ENCODE measurements at places on chromosomes 7 and 10.

DNA sequence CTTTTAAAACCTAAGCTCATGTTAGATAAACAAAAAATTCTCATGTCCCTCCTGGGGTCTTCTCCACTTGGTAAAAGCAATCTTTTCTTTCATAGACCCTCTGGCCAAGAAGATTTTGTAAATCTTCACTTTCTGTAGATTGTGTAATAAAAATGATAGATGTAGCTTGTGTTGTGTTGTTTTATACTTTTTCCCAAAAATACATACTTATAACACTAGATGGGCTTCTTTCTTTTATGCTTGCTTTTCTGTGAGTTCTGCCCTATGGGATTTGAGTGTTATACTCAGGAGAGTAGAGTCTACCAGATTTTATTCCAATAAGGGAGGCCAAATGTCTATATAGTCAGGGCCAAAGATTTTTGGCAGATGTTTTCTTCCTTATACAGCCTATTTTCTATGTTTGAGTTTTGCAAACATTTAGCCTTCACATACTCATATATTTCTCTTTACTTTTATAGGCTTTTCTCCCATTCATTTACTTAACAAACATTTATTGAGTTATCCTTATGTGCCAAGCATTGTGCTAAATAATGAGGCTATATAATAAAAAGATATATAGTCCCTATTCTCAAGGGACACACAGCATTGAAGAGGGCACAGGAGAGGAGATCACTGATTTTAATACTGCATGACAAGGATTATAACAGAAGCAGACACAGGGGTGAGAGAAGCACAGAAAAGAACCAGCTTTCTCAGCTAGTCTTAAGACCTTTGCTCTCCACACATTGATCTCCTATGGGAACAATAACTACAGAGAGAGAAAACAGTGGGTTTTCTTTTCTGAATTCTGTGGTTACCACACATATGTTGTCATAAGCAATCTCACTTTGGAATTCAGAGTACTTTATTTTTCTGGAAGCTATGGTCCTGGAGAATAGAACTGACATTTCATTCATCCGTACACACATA lies 58.0 kb upstream of the PNLIP start:
- DNase-seq, result no peak

GRCh38 chr10:100576282-100576635 lies 40.5 kb downstream of the HIF1AN start:
- no peak for DNase-seq

DNA sequence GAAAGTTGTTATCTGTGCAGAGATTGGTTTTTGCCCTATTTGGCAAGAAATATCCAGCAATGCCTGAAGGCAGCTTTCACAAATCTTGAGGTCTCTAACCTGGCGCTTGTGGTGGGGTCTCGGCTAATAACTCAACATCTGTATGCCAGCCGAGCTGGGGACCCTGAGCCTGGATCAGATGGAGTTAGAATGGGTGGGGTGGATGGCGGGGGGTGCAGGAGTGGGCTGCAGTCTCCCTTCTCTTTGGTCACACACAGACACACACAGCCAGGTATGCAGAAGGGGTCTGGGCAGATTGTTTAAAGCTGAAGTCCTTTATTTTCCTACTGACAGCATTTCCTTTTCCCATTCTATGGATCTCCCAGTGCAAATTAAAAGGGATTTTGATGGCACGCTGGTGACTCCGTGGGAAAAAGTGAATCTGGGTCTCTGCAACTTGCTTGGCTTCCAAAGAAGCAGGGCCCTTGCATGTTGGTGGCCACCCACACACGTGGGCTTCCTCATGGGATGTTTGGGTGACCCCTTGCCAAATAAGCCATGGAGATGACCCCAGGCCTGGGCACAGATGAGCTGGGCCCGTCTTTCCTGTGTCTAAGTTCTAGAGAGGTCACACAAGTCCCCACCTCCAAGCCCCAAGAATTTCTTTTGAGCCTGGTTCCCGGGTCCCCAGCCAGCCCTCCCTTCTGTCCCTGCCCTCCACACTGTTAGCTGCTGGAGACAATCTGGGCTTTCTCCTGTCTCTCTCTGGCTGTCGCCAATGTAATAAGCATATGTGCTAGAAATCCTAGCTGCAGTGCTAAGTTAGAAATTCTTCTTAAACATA lies 39.9 kb upstream of the EMX2 start:
- no peak for DNase-seq

DNA sequence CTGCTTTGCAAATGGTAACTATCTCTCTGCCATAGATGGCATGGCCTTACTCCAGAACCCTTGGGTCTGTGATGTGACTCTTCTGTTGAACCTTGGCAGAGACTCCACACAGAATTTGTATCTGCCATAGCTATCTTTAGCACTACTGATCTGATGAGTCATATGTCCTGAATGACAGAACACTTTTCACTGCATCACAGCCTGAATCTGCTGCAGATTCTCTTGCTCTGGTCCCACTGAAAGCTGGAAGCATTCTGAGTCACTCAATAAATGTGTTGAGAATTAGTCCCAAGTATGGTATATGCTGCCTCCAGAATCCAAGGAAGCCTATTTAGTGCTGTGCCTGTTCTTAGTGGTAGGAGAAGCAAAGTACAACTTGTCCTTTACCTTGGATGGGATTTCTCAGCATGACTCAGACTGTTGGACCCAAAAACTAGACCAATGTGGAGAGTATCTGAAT lies 39.5 kb upstream of the ANKRD1 start:
- no peak for DNase-seq

DNA sequence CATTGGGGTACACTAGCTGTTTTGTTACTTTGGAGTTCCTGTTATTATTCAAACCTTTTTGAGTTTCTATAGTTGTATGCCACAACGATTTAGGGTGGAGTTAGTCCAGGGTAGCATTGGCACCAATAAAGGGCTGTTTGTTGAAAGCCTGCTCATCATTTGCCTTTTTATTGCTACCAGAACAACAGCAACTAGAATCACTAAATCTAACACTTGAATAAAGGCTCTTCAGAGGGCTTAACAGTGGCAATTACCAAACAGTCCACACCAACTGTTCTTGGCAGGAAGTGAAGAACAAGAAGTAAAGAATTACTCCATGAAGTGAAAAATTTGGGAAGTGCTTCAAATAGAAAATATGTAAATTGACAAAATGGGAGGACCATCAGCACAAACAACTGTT lies 621.4 kb downstream of the PHTF2 start:
- no peak for DNase-seq

GRCh38 chr10:124306520-124306919 lies 112.2 kb downstream of the OAT start:
- DNase-seq, result no peak

- no peak for DNase-seq
These were observed 6.9 kb upstream of the RAPGEF5 start for GRCh38 chr7:22363756-22364422.

- DNase-seq, result no peak
These were observed 980 bp downstream of the TMEM26 start for GRCh38 chr10:61452151-61452651.

DNA sequence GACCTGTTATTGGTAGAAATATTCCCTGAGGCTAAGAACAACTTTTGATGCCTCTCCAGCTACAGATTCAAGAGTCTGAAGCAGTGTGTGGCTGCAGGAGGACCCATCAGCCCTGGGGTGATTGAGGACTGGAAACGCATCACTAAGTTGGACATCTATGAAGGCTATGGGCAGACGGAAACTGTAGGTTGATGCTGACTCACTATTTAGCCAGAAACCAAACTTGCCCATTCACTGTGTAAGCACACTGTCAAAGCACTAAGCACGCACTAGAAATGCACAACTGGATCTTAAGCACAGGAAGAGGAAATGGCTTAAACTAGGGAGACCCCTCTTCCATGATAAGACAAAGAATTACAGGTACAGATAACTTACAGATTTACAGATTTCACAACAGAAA lies 20.8 kb downstream of the ACSM6 start:
- DNase-seq, result no peak

- DNase-seq, result no peak
These were observed 288.2 kb upstream of the SEMA3D start for GRCh38 chr7:85475071-85475470.

GRCh38 chr10:64430690-64431323 lies 909.6 kb downstream of the REEP3 start:
- DNase-seq, result no peak

- DNase-seq, result no peak
These were observed 9.3 kb downstream of the RASGEF1A start for GRCh38 chr10:43257347-43258210.

GRCh38 chr10:12730809-12731519 lies 270.5 kb downstream of the CCDC3 start:
- DNase-seq, result no peak

DNA sequence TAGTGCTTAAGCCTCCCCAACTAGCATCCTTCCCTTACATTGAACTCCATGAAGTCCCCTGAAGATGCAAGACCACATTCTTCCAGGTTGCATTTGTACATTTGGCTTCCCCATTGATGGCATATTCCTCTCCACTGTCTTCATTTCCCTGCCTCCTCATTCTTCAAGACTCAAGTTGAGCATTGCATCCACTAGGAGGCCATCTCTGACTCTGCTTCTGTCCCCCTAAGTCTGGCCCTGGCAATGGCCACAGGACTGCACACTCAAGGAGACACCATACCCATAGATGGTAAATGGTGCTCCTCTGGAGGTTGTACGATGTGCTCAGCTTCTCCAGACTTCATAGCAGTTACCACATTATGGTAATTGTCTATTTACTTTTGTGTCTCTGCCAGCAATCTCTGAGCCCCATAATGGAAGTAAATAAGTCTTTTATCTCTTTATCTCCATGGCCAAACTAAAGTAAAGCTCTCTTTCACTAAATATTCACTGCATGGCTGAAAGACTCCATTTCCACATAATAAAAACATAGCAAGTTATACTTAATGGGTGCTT lies 112.6 kb downstream of the PTPRZ1 start:
- no peak for DNase-seq

- no peak for DNase-seq
These were observed 38.1 kb downstream of the RTKN2 start for GRCh38 chr10:62230344-62231121.

GRCh38 chr7:1641173-1641572 lies 28.9 kb upstream of the ELFN1 start:
- DNase-seq, result no peak

GRCh38 chr10:69208761-69209160 lies 11.4 kb upstream of the HKDC1 start:
- no peak for DNase-seq

DNA sequence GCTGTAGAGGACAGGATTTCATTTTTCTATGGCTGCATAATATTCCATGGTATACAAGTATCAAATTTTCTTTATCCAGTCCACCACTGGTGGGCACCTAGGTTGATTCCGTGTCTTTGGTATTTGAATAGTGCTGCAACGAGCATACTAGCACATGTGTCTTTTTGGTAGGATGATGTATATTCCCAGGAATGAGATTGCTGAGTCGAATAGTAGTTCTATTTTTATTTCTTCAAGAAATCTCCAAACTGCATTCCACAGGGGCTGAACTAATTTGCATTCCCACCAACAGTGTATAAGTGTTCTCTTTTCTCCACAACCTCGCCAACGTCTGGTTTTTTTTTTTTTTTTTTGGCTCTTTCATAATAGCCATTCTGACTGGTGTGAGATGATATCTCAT lies 550.0 kb downstream of the REEP3 start:
- DNase-seq, result no peak

GRCh38 chr7:30412782-30413504 lies 65.6 kb downstream of the NOD1 start:
- no peak for DNase-seq

DNA sequence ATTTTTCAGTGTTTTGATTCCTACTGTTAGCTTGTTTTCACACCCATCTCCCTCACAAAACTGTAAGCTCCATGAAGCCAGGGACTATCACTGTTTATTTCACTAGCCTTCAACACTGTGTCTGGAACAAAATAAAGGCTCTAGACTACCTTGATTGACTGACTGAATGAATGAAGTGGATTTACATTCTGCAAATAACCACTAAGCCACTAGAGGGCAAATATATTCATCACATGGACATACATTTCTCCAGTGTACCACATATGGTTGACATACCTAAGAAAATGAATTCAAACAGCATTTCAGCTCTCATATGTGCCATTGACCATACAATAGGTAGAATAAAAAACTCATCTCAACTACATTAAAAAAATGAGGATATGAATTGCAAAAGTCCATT lies 185.9 kb downstream of the RAB11FIP2 start:
- no peak for DNase-seq

DNA sequence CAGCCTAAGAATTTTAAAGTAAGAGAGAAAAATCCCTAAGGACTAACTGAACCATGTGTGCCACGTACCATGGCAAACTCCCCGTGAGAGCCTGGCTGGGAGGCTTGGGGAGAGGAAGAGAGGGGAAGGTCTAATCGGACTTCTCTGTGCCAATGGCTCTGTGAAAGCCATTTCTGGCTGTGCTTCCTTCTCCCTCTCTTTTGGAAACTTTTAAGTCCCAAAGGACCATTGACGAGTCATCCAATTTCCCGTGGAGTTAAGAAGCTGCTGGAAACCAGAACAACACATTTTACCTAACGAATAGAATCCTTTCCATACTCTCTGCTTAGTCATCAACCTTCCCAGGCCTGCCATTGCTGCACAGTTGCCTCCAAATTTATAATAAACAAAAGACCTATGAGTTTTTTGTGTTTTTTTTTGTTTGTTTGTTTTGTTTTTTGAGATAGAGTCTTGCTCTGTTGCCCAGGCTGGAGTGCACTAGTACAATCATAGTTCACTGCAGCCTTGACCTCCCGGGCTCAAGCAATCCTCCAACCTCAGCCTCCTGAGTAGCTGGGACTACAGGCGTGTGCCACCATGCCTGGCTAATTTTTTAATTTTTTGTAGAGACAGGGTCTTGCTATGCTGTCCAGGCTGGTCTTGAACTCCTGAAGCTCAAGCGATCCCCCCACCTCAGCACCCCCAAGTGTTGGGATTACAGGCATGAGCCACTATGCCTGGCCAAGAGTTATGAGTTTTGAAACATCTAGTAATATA lies 13.2 kb downstream of the LAMB1 start:
- no peak for DNase-seq

DNA sequence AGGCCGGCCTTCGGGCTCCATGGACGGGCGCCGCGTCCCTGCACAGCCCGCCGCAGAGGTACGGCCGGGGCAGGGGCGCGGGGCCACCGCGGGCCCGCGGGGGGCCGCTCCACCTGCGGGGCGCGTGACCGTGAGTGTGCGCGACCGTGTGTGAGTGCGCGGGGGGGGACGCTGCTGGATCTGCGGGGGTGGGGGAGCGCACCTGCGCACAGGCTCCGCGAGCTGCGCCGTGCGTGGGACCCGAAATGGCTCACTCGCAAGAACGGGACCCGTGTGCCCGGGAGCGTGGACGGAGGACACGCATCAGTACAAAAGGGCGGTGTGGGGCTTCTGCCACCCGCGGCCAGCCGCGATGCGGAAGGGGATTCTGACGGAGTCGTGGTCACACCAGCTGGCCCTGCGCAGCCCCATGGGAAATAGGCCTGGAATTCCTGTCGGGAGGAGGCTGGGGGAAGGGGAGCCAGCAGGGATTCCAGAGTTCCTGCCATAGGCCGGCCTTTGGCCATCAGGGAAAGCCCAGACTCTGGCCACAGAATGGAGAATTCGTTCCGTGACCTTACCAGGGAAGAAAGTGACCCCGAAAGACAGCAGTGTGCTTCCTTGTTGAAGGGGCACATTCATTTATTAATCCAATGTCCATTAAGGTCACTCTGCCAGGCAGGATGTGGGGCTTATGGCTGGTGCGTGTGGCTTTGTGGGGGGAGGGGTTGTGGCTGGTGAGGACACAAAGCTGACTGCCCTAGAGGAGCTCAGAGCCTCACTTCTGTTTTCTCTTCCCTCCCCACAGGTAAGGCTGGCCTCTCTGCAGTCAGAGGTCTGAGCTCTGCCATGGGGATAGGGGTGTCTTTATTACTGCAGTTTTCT lies 494 bp downstream of the REPIN1 start:
- no peak for DNase-seq

GRCh38 chr7:22546769-22547168 lies 46.8 kb upstream of the STEAP1B start:
- DNase-seq, result no peak

- no peak for DNase-seq
These were observed 95.3 kb downstream of the HOXA1 start for GRCh38 chr7:27000496-27000895.

All from GM18507 (cell line).